ENCODE measurements at places on chromosomes 2 and 18.

- DNase-seq: no peak
These were observed 268.2 kb upstream of the ID2 start for GRCh38 chr2:8413589-8414135.

- DNase-seq: no peak
These were observed 827.6 kb downstream of the RNF144A start for GRCh38 chr2:7744827-7745226.

DNA sequence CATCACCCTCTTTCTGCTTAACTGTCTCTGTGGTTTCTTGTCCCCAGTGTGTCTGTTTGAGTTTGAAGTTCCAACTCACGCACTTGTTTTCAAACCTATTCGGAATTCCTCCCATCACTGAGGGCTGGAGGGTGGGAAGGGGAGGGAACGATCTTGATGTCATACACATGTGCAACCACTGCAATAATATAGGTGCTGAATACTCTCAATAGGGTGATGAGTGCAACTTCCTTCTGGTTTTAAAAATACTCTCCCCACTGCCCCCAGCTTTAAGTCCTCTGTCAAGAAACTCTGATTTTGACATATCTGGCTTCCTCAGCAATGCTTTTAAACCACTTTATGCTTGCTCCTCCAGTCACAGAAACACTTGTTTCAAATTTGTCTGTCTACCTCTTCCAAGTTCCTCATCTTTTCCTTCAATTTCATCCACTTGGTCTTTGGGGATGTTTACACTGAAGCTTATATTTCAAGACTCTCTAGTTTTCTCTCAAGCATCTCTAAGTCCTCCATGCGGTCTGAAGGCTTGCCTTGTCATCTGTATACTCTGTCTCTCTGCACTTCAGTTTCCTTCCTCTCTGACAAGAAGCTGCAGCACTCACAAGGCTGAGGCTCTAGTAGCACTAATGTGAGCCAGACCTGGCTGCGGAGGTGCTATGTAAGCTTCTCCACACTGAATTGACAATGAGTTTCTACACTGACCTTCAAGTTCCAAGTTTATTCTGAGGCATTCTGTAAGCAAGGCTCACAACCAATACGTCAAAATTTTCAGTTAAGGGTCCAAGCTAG lies 422.3 kb downstream of the ZEB2 start:
- no peak for DNase-seq

DNA sequence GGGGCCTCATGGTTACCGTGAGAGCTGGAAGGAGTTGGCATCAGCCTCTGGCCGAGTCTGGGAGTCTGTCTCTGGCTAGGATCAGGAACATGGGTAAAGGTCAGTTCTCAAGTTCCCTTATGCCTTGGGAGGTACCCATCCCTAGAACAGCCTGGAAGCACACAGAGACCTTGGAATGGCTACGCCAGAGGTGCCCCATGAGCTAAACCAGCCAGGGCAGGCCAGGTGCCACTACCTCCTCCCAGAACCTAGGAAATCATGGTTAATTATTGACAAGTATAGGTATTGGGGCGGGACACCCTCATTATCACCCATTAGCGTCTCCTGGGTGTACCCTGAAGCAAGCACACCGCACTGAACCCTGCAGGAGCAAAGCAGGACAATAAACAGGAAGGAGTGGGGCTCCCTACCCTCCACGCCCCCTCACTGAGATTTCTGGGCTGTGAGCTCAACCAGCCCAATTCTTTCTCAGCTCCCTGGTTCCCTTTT lies 3.0 kb upstream of the ASPRV1 start:
- no peak for DNase-seq

DNA sequence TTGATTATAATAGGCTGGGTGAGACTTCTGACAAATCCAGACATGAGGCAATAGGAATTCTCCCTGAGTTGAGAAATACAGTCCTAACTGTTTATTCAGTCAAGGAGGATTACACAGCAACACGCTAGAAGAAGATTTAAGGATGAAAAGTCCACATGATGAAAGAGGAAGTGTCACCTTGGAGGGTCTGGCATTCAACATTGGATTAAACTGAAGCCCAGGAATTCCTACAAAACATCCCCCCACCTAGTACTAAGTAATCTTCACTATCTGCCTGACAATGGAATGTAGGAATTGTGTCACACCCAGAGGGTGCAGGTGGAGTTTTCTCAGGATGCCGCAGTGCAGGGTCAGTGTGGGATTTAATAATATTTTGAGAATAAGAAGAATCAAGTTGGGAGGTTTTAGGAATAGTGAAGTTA lies 142.4 kb downstream of the SOCS6 start:
- DNase-seq: no peak

DNA sequence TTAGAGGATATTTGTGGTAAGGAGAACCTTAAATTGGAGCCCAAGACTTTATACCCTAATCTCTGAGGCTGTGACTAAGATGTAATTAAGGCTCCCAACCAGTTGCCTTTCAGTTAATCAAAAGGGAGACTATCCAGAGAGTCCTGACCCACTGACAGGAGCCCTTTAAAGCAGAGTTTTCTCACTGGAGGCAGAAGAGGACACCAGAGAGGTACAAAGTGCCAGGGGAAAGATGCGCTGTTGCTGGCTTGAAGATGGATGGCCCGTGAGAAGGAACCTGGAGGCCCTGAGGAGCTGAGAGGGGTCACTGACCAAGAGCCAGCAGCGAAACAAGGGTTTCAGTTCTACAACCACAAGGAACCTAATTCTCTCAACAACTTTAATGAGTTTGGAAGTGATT lies 137.3 kb downstream of the TMEM131 start:
- DNase-seq: no peak

DNA sequence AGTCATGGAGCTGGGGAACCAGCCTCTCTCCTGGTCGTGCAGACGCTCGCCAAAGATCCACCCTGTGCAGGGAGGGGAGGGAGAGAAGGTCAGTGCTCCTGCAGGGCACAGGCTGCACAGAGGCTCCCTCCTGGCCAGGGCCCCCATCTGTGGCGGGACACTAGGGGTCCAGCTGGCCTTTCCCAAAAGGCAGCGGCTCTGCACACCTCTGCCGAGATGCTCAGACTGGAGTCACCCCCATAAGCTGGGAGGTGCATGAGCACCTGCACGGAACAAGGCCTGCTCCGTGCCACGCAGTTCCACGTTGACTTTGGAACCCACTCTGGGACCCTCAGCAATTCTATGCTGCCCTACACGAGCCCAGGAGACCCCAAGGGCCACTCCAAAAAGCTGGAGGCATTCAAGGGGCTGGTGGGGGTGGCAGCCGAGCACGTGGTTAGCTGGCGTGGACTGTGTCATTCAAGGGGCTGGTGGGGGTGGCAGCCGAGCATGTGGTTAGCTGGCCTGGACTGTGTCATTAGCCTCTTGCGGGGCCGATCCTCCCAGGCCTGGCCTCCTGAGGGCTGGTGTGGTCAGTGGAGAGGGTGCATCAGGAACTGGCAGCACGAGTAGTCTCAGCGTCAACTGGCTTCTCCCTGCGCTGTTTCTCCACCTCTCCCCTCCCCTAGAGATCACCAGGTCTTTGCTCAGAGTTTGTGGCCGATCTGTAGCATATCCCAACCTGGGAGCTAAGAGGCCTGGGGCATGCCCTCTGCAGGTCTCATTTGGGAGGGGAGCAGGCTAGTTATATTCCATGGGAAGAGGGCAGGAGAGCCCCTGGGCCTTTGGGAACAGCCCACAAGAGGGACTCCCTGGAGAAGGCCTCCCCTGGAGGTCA lies 9.8 kb downstream of the SNORC start:
- DNase-seq: no peak

DNA sequence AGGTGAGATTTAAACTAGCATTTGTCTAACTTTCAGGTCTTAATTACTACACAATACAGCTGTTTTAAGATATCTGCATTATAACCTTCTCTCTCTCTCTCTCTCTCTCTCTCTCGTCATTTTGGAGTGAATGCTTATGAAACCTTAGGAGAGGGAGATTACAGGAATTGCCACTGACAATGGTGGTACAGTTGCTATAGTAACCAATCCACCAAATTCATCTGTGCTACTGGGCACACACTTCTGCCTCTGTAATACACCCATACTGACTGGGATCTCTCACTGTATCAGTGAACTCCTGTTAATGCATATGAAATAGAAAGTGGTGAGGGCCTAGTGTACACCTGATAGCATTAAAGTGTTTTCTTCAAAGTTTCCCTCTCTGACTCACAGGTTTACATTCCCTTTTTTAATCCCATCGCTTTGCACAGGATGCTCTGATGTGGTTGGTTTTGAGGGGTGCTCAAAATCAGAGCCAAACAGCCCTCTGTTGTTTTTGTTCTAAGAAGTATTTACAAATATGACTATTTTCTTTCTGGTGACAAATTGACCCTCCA lies 13.1 kb downstream of the KLHL14 start:
- no peak for DNase-seq

Measured in CD4-positive, alpha-beta T cell (primary cell).